ENCODE measurements at places on chromosomes 7 and 10.

GRCh38 chr10:100489396-100489795 is 26.6 kb downstream of the WNT8B start:
- DNase-seq, result no peak

DNA sequence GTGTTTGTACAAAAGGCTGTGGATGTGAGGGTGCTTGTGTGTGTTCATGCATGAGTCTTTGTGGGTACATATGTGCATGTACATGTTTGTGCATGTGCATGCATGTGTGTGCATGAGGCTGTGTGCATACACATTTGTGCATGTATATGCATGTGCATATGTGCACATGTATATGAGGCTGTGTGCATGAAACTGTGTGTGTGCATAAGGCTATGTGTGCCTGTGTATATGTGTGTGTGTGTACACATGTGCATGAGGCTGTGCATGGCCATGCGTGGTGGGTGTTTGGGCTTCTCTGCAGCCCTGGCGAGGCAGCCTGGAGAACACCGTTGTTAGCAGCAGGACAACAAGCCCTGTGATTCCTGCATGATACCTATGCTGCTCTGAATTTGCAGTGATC is 207.7 kb upstream of the ADCY1 start:
- DNase-seq, result no peak

- no peak for DNase-seq
Measured at GRCh38 chr10:75074711-75075445, 36.6 kb upstream of the SAMD8 start.

DNA sequence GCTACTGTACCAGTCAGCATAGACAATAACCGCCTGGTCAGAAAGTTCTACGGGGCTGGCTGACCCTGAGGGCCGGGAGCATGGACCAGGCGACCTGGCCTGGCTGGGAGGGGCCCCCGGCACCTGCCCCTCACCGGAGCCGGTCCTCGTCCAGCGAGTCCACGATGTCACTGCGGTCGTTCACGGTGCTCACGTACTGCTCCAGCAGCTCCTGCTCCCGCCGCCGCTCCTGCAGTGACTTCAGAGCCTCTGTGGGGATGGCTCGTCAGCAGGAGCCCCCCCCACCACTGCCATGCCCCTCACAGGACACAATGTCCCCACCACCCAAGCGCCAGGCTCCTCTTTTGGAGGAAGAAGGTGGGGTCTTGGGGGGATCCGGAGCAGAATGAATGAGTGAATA is 22.7 kb downstream of the MICALL2 start:
- DNase-seq, result no peak

- no peak for DNase-seq
Measured at GRCh38 chr10:89283936-89284475, 17.8 kb upstream of the IFIT2 start.

DNA sequence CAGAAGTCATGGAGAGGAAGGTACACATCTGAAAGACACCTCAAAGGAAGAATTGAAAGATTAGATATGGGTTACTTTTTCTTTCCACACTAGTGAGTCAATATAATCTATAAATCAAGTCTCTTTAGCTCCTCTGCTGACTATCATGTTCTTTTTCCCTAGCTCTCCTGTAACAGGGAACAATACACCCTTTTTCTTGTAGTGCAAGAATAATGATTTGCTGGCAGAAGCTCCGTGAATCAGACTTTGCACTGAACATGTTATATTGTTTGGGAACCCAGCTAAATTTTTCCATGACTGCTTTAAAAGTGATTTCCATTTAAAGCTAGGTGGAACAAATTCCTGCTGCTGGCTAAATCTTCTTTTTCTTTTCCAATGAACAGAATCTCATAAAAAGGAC is 756.6 kb upstream of the C7orf33 start:
- no peak for DNase-seq

- DNase-seq, result no peak
Measured at GRCh38 chr7:130127404-130127803, 57.1 kb downstream of the KLHDC10 start.

GRCh38 chr7:5470816-5471215 is 47.2 kb upstream of the TNRC18 start:
- DNase-seq, result no peak

GRCh38 chr10:44932517-44933450 is 21.6 kb downstream of the TMEM72 start:
- no peak for DNase-seq

DNA sequence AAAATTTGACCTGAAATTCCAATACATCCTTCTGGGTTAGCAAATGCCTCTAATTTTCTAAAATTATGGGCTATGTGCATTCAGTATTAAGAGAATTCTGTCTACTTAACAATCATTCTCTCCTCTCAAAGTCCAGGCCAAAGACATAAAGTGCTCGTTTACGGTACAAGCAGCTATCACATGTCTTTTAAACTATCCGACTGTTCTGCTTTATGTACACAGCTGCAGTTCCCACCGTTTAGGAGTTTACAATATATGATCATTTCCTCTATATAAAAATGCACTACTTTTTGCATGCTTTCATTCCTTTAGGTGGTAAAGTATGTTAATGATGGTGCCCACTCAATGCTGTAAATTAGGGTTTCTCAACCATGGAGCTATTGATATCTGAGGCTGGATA is 34.0 kb downstream of the CDK6 start:
- no peak for DNase-seq

- no peak for DNase-seq
Measured at GRCh38 chr10:103535595-103535994, 42.1 kb downstream of the NEURL1 start.

DNA sequence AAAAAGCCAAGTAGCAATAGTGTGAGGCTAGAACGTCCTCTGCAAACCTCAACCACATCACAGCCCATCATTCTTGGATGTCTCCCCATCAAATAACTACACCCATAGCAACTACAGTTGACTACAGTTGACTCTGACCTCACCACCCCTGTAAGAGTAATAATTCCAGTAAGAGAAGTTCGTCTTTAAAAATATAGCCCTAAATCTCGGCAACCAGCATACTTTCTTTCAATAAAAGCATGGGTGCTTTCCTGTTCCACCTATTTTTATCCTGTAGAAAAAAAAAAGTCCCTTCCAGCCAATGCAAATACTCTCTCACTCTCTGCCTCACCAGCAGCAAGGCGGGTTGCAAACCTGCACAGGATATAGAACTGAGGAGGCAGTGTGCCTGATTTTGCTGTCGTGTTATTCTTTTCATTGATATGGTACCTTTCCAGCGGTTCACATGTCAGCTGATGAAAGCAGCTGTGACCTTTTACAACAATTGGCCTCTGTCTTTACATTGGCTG is 187.5 kb upstream of the NFE2L3 start:
- no peak for DNase-seq

- DNase-seq, result no peak
Measured at GRCh38 chr10:96645191-96645721, 58.4 kb upstream of the TM9SF3 start.

DNA sequence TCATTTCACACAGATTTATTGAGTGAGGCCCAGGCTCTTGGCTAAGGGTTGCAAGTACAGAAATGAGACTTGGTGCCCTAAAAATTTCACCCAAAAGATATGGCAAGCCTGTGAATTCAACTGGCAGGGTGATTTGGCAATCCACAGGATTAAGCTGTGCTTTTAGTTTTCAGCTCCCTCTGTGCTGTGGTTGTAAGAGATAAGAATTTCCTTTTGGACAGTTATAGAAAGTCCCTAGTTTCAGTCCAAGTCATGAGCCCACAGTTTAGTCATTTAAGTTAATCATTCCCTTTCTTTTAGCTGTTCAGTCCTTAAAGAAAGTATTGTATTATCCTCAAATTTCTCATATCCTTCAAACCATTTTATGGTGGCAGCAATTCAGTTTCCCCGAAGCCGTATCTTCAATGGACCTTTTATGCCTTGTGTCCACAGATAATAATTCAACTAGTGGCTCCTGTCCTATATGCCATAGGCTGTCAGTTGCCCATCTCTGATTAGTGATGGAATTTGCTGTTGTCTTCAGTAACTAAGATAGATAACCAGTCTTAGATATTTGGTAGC is 73.4 kb upstream of the NAMPT start:
- no peak for DNase-seq

DNA sequence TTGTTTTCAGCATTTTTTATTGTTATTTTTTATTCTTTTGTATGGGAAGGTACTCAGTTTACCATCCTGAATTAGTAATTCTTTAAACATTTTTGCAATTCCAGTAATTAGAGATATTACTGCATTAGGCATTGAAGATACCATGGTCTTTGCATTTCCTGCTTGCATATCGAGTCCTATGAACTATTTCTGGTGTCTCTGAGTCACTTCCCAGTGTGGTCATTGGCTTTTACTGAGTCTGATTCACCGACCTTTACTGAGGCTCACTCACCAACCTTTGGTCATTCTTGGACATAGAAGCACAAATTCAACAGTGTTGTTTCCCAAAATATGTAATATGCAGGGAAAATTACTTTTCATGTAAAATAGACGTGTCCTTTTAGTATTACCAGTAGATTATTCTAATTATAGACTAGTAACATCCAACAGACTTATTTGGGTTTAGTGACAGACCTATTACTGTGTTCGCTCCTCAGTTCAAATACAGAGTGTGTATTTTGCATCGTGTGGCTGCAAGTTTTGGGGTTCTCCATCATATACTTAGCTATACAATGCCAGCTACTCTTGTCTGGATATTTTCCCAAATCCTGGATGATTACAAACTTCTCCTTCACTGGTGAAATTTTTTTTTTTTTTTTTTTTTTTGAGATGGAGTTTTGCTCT is 180.7 kb upstream of the PRSS1 start:
- DNase-seq, result no peak

GRCh38 chr10:92419740-92420545 is 129.0 kb downstream of the MARCHF5 start:
- DNase-seq, result no peak

GRCh38 chr7:77438131-77438530 is 22.0 kb upstream of the GSAP start:
- DNase-seq, result no peak

- DNase-seq, result no peak
Measured at GRCh38 chr10:34884272-34884952, 69.3 kb upstream of the PARD3 start.

DNA sequence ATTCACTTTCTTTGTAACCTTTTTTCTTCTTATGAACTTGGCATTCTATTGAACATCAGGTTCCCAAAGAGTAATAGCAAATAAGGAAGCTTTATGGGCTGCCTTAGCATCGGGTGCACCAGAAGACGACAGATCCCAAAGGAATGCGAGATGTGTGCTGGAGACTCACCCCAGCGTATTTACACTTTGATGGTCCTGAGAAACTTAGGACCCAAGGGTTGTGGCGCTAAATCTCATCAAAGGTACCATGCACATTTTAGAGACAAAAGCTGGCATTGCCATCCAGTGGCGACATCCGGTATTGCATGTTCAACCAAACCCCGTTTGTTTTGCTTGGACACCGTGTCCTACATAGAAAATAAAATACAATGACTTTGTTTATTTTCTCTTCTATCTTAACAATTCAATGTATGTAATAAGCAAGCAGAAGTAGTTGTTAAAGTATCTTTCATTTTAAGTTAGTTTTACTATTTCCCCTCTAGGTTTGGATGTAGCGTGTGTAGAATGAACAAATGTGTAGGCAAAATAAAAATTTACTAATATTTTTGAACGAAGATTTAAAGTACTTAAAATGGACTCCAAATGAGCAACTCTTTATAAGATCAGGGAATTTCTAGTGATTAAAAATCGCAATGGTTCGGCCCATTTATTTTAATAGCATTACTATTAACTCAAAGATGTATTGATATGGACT is 1154.8 kb downstream of the GATA3 start:
- DNase-seq, result peak; percentile 23

DNA sequence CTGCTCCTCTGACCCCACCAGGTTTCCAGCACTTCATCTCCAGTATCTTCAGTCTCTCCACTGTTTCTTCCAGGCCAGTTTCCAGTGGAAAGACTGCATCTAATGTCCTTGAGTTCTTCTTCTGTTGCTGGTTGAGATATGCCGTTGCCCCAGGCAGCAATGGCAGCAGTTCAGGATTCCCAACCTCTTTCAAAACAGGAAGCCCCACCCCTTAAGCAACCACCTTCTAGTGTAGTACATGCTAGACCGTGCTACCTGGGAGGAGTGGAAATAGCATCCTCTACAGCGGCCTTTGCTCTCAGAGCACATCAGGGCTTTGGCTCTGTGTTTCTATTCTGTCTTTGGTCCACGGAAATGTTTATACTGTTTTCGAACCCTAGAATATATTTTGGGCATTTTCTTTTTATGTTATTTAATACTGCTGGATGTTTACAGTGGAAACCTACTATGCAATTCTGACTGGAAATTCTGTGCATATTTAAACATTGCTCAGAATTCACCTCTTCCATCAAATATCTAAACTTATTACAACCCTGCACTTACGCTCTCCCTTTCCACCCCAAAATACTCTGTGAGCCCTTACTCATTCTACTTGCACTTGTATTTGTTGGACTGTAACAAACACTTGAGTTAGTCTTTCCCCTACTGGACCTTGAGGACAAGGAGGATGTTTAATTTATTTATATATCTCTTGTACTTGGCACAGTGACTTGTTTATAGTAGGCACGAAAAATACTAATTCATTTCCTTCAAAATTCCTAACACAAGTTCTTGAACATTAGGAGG is 8.5 kb upstream of the BPGM start:
- DNase-seq, result no peak

GRCh38 chr10:76333796-76334195 is 902.4 kb downstream of the LRMDA start:
- DNase-seq, result no peak

- DNase-seq, result no peak
Measured at GRCh38 chr7:74485611-74486010, 31.9 kb downstream of the GTF2IRD1 start.

GRCh38 chr7:92717623-92717992 is 118.8 kb downstream of the CDK6 start:
- DNase-seq, result no peak

DNA sequence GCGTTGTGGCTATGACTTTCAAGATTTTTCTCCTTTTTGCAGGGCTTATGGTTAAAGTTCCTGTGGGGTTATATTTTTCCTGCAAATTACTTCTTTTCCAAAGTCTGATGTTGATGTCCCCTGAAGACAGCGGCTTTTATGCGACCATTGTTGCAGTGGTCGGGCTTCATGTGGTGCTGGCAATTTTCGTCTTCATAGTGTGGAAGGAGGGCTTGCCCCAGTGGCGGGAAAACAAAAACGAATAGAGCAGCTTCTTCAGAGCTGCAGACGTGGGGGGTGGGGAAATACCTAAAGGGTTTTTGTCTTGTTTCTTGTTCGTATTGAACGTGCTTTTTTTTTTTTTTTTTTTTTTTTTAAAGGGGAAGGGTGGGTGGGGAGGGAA is 53.8 kb downstream of the MCMBP start:
- DNase-seq, result no peak

- DNase-seq, result no peak
Measured at GRCh38 chr10:14573666-14574261, 200.9 kb downstream of the FAM107B start.

DNA sequence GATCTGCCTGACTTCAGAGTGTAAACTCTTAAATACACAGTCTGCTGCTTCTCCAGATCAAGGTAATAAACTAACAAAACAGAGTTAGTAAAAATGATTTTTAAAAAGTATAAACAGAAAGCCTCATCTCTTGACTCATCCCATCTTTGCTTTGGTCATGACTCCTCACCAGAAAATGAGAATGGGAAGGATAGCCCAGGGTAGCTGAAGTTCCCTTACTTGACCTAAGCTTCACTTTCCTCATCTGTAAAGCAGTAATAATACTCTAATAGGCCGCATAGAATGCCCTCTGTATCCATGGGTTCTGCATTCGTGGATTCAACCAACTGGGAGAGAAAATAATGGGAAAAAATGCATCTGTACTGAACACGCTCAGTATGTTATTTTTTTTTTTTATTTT is 11.3 kb upstream of the SLC25A28 start:
- no peak for DNase-seq

- DNase-seq, result no peak
Measured at GRCh38 chr7:47670729-47671128, 88.8 kb upstream of the TNS3 start.
